NCI-H187 (cell line): ENCODE measurements at places on chromosomes 1 and 21.
A peak's percentile ranks its signal among the peaks of the same experiment; 100 is the strongest.

DNA sequence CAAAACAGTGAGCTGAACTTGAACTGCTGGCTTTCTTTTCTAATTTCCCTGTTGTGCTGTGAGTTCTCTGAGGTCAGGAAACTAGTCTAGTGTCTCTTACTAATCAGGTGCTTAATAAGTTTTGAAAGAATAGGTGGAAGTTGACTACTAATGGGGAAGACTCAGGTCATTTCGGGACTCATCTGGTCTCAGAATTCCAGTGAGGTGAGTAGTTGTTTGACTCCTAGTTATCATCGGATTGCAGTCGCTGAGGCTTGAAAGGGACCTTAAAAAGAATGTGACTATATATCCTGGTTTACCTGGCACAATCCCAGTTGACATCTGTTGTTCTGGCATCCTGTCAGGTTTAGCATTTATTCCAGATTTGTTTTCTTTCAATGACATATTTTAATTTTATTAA lies 81.4 kb upstream of the SPAG17 start:
- DNase-seq, result no peak

DNA sequence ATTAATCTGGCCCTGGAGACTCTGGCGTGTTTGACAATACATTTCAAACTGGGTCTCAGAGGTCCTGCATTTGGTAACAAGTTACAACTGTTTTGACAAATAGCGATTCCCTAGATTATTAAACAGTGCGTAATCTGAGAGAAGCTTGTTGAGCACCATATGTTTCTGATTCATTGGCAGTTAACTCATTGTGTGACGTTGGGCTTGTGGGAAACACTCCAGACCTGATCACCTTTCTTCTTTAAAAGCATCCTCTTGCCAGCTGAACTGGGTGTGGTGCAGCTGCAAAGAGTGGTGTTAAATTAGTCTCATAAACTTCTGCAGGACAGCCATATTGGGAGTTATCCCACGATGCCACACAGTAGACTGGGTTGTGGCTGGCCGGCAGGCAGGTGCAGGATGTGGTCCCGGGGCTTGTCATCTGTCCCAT lies 82.7 kb downstream of the CDC7 start:
- DNase-seq, result no peak

GRCh38 chr21:33761441-33762036 lies 119.2 kb downstream of the ITSN1 start:
- no peak for DNase-seq

- DNase-seq, result peak; percentile 41
These were observed 839.1 kb upstream of the ADGRL2 start for GRCh38 chr1:80961464-80962190.

DNA sequence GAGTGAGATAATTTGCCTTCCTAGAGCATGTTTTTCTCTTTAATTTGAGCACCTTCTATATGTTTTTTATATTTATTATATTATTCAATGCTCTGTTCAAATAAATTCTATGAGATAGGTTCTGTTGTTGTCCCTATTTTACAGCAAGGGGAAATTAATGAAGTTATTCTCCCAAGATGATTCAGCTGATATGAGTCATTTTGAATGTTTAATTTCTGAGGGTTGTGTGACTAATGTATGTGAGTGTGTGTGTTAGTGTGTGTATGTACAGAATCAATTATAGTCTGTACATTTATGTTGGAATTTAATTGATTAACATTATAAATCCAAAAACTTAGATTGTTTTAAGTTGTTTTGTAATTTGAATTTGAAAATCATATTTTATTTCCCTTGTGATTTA lies 1536.7 kb upstream of the B3GALT2 start:
- DNase-seq, result no peak

DNA sequence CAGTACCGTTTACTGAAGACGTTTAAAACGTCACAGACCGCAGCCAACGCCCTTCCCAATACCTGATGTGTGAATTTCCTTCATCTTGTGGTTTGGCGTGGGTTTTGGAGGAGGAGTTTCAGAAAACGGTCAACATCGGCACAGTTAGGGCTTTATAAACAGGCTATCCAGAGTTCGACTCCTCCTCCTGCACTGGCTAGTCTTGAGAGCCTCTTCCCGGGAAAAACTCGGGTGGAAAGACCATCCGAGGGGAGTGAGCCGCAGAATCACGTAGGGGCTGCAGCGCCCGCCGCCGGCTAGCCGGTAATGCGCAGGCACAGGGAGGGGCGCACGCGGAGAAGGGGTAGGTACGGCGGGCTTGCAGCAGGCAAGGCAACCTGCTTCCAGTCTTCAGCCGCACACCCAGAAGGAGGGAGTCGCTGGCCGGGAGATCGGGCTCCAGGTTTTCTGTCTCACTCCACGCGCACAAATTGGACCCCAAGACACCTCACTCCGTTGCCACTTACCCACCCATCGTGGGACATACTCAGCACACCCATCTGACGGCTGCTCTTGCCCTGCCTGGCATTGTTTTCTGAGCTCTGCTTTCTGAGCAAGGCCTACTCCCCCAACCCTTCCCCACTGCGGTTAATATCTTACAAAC lies 25.4 kb downstream of the SLC19A2 start:
- no peak for DNase-seq

GRCh38 chr1:153364156-153364555 lies 6.5 kb downstream of the S100A9 start:
- DNase-seq, result no peak

DNA sequence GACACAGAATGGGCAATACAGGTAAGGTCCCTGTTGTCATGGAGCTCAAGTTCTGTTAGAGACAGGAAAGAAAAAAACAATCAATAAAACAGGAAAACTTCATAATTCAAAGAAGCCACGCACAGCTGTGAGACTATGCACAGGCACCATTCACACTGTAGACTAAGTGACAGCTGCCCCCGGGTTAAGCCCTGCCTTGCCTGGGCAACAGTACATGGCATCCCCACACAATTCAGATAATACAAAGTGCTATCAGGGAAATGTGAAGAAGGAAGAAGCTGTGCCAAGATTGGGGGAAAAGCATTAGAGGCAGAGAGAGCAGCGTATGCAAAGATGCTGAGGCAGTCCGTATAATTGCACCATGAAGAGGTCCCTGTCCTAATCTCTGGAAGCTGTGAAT lies 9.0 kb upstream of the KCNE2 start:
- DNase-seq, result no peak

GRCh38 chr1:202498542-202498941 lies 150.0 kb downstream of the PPP1R12B start:
- no peak for DNase-seq

- no peak for DNase-seq
These were observed 1768.7 kb downstream of the BRINP3 start for GRCh38 chr1:188708795-188709535.

- DNase-seq, result no peak
These were observed 58.5 kb upstream of the BCL10 start for GRCh38 chr1:85334962-85335361.

- no peak for DNase-seq
These were observed 178.7 kb upstream of the DPYD start for GRCh38 chr1:98099501-98099900.

- no peak for DNase-seq
These were observed 23.3 kb upstream of the PADI6 start for GRCh38 chr1:17348593-17349234.

DNA sequence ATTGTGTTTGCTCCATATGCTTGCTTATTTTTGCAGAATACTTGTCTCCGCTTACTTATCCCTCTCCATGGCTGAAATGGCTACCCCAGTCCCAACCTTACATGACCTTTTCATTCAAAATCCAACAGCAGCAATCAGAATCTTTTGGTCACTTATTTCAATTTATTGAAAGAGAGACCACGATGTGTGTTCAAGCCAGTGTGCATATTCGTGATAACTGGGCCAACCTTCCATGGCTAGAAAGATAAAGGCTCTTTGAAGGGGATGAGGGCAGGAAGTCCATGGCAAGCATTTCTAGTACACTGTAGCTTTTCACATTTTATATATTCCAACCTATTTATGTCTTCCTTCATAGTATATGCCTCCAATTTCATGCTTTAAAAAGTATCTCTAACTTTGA lies 23.1 kb downstream of the HSD11B1 start:
- DNase-seq, result no peak

- no peak for DNase-seq
These were observed 372.8 kb upstream of the PKN2 start for GRCh38 chr1:88311265-88311664.

- no peak for DNase-seq
These were observed 121.1 kb upstream of the RUNX1 start for GRCh38 chr21:35170244-35170643.

GRCh38 chr21:32705139-32705538 lies 22.7 kb downstream of the SYNJ1 start:
- DNase-seq, result no peak

GRCh38 chr1:162605225-162605927 lies 26.9 kb upstream of the DDR2 start:
- DNase-seq, result no peak

DNA sequence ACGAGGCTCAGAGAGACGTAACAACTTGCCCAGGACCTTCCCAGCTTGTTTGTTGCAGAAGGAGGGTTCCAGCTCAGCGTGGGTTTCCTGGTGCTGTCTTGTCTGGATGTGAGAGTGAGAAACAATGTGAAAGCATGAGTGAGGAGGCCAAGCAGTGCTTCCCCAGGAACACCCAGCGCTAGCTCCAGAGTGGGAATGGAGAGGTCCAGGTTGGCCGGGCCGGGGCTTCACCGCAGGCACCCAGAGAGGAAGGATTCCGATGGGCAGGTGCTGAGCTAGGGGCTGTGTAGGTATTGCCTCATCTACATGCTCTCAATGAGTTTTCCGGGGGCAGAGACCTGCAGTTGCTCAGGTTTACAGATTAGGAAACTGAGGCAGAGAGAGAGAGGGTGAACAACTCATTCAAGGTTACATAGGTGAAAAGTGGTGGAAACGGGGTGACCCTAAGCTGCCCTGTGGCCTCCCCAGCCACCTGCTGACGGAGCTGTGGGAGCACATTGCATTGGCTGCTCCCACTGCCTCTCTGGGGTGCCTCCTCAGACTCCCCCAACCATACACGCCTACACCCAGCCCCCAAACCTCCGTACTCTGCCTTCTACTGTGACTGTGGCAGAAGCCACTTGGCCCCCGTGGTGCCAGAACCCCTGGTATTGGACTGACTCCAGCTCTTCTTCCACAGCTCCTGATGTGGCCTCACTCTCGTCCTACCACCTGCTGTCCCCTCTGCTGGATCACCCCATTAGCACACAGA lies 51.2 kb downstream of the B3GALT5 start:
- DNase-seq, result no peak

- no peak for DNase-seq
These were observed 83.4 kb downstream of the SNRPE start for GRCh38 chr1:203944651-203945404.

GRCh38 chr1:94504601-94505000 lies 37.0 kb downstream of the F3 start:
- no peak for DNase-seq

- DNase-seq, result no peak
These were observed 204.8 kb upstream of the GALNT2 start for GRCh38 chr1:229862017-229862774.

GRCh38 chr1:209490013-209490412 lies 93.5 kb upstream of the CAMK1G start:
- no peak for DNase-seq

GRCh38 chr1:244705261-244706234 lies 52.6 kb downstream of the DESI2 start:
- DNase-seq, result no peak

DNA sequence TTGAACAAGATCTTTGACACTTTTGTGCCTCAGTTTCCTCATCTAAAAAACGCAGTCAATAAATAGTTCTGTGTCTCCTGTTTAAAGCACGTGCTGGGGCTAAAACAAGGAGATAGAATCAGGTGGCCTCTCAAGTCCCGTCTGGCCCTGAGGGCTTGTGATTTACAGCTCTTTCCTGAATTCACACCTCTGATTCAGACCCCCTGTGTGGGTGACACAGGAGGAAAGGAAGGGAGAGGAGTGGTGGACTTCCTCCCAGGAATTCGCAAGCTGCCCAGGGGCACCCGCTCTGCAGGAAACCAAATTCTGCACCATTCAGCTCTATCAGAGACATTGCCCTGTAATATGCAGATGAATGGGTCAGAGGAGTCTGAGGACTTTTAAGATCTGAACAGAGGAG lies 5.2 kb upstream of the PRR9 start:
- no peak for DNase-seq

DNA sequence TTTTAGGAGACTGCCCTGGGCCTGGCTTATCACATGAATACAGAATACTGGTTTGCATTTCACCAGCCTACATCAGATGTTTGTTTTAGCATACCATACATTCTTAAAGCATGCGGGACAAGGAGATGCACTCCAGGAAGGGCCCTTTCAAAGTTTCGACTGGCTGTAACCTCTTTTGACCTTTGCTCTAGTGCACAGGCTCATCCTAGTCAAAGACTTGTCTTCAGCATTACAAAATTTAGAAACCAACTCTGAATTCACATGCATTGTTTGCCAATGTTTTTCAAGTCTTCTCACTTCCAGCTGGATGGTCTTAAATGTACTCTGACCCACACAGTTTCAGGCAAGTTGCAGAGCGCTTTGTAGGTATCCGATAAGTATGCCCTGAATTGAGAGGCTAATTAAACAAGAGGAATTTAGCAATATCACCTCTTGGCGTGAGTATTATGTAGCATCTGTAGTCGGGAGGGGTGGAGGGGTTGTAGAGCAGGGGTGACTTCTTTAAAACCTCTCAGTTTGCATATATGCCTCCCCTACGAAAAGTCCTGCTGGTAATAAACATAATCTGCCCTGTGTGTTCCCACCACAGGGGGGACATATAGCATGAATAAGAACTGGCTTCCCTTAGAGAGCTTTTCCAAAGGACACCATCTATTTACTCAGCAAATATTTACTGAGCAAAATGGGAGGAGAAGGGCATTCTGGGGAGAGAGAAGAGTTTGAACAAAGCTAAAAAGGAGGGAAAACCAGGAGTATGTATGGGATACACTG lies 24.4 kb upstream of the AHCYL1 start:
- peak; percentile 5 for DNase-seq

- DNase-seq, result no peak
These were observed 918 bp downstream of the IFNLR1 start for GRCh38 chr1:24186031-24186710.

DNA sequence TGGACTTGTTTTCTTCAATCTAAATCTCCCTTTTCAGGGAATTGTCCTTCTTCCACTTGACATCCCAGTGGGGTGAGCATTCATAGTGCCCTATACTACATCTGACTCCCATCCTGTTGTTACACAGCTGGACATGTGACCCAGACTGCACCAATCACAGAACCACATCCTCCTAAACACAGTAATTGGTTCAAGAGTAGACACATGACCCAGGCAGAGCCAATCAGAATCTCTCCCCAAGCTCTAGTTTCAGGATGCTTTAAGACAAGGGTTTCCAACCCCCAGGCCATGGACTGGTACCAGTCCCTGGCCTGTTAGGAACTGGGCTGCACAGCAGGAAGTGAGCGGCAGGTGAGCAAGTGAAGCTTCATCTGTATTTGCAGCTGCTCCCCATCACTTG lies 5.6 kb upstream of the DDOST start:
- DNase-seq, result no peak

- DNase-seq, result no peak
These were observed 13.8 kb upstream of the RIPPLY3 start for GRCh38 chr21:36992671-36993070.
